ENCODE measurements at places on chromosomes 16 and 17.

DNA sequence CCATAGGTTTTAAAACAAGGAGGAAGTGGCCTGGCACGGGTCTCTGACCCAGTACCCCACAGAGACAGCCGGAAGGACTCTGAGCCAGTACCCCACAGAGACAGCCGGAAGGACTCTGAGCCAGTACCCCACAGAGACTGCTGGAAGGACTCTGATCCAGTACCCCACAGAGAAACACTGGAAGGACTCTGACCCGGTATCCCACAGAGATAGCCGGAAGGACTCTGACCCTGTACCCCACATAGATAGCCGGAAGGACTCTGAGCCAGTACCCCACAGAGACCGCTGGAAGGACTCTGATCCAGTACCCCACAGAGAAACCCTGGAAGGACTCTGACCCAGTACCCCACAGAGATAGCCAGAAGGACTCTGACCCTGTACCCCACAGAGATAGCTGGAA is 49.0 kb downstream of the TRARG1 start:
- no peak for DNase-seq

DNA sequence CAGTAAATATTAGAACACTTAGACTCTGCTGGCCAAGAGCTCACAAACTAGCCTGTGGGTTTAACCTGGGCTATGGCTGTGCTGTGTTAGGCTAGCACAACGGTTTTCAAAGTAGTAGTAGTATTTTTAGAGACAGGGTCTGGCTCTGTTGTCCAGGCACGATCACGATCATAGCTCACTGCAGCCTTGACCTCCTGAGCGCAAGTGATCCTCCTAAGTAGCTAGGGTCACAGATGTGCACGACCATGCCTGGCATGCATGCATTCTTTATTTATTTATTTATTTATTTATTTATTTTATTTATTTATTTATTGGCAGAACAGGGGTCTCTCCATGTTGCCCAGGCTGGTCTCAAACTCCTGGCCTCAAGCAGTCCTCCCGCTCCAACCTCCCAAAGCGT is 10.3 kb downstream of the MRPL27 start:
- no peak for DNase-seq

DNA sequence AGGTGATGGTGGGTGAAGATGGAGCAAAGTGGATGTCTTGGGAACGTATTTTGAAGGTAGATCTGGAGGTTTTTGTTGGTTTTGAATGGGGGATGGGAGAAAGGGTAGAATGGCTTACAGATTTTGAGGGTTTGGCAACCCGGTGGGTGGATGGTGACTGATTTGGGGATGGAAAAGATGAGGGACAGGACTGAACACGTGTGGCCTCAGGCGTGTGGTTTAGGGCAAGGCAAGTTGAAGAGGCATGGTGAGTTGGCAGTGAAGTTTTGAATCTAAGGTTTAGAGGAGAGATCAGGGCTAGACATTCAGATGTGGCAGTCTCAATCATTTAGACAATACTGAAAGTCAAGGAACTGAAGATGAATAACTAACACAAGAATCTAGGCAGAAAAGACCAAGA is 5.0 kb upstream of the DCTPP1 start:
- DNase-seq = peak; percentile 28

- no peak for DNase-seq
Measured at GRCh38 chr17:81695801-81696200, 7.4 kb upstream of the MRPL12 start.

- DNase-seq = no peak
Measured at GRCh38 chr16:3872216-3872895, 8.2 kb downstream of the CREBBP start.

DNA sequence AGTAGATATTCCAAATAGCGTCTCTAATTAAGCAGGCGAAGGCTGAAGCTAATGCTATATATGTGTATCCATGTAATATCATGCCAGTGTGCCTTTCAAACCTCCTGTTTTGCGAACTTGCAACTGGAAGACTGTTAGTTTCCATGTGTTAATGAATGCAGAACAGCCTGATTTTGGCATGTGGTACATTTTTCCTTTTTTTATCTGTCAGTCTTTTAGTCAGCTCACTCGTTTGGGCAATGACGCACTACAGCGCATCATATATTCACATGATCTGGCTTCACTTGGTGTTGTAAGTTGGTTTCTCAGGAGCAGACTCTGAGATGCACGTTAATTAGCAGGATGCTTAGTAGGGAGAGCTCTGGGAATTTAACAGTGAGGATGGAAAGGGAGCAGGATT is 210.4 kb upstream of the CA10 start:
- no peak for DNase-seq

- DNase-seq = no peak
Measured at GRCh38 chr16:73172241-73172972, 124.5 kb upstream of the ZFHX3 start.
